ENCODE measurements at places on chromosomes 4 and X.

- no peak for DNase-seq
These were observed 222 bp downstream of the SMAD1 start for GRCh38 chr4:145481942-145482208.

DNA sequence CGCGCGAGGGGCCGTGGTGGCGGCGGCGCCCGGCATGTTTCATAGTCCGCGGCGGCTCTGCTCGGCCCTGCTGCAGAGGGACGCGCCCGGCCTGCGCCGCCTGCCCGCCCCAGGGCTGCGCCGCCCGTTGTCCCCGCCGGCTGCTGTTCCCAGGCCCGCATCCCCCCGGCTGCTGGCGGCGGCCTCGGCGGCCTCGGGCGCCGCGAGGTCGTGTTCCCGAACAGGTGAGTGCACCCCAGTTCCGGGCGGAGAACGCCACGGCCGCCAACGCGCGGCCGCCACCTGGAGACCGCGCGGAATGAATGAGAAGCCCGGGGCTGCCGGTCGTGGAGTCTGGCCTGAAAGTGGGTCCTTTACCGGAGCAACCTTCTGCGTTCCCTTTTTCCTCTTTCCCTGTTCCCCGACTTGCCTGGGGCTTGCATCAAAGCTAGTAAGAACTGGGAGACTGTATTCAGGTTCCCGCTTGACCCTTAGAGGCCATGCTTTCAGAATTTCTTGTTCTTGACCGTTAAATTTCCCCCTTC is 429 bp downstream of the NOCT start:
- DNase-seq, result no peak

DNA sequence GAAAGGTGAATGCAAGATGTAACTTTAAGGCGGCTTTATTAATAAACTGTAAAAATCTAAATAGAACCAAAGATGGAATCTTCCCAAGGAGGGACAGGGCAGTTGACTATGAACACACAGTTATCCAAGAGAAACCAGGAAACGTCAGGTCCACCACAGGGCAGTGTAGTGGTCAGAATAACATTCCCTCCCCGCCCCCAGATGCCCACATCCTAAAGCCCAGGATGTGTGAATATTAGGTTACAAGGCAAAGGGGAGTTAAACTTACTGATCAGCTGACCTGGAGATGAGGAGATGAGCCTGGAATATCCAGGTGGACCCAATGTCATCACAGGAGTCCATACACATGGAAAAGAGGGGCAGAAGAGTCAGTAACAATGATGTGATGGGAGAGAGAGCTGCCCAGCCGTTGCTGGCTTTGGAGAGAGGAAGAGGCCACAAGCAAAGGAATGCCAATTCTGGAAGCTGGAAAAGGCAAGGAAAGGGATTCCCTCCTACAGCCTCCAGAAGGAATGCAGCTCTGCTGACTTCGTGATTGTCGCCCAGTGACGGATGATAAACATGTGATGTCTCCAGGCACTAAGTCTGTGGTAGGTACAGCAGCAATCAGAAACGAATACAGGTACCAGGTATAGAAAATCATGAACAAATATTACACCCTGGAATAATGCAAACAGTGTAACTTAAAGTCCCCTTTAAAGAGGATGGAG is 5.2 kb downstream of the SH3KBP1 start:
- no peak for DNase-seq

GRCh38 chr4:149141391-149141790 is 674.3 kb downstream of the IQCM start:
- no peak for DNase-seq

GRCh38 chr4:130468340-130468739 is 1372.4 kb downstream of the C4orf33 start:
- no peak for DNase-seq

- DNase-seq, result no peak
These were observed 29.8 kb upstream of the TMEM150C start for GRCh38 chr4:82591592-82591991.

DNA sequence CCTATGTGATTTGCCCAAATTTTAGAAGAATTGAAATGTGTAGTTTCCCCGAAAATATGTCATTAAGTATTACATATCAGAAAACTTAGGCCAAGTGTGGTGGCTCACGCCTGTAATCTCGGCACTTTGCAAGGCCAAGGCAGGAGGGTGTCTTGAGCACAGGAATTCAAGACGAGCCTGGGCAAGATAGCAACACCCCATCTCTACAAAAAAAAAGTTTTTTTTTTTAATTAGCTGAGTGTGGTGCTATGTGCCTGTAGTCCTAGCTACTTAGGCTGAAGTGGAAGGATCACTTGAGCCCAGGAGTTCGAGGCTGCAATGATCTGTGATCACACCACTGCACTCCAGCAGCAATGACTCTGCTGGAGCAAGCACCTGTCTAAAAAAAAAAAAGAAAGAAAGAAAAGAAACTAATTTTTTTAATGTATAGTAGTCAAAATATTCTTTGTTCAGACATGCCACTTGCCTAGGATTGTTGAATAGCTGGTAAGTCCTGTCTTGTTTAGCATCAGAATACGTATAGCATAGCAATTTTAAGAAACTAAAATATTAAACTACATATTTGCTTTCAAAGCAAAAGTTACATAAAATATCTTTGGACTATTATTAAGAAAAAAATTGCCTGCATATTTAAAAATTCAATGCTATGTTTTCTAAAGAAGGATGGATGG is 40.1 kb upstream of the GAB1 start:
- no peak for DNase-seq

GRCh38 chrX:107787827-107788226 is 10.3 kb downstream of the NCBP2L start:
- no peak for DNase-seq

- DNase-seq, result no peak
These were observed 170.3 kb downstream of the MOSPD2 start for GRCh38 chrX:15043538-15043937.

- no peak for DNase-seq
These were observed 517.0 kb downstream of the ZIC3 start for GRCh38 chrX:138082896-138083295.

- DNase-seq, result no peak
These were observed 7.2 kb upstream of the DDX60L start for GRCh38 chr4:168487282-168488035.

DNA sequence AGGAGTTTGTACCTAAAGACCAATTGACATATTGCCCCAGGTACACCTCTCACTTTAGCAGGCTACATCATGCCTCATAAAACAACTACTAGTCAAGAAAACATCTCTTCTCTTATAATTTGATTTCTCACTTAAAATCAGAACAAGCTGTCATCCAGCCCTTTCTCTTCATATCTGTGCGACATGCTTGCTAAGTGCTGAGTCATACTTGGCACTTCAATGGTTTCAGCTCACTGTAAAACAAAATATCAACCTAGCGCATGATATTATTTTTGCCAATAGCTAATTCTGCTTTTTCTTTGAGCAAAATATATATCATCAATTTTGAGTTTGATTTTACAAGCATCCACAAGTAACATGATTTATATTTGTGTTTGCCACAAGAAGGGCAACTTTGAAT is 27.9 kb upstream of the FUNDC1 start:
- no peak for DNase-seq

DNA sequence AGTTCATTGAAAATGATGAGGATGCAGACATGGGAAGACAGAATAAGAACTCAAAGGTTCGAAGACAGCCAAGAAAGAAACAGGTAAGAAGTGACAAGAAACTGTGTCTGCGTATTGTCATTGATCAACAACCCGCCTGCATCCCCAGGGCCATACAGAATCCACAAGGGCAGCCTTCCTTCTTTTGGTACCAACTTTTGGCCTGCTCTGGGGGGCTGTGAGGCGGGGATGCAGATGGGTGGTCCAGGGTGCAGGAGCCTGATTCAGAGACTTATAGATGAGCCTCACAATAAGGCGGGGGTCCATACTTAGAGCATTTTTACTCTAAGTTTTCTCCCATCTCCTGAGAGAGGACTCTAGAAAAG is 9.0 kb downstream of the CC2D2A start:
- no peak for DNase-seq

DNA sequence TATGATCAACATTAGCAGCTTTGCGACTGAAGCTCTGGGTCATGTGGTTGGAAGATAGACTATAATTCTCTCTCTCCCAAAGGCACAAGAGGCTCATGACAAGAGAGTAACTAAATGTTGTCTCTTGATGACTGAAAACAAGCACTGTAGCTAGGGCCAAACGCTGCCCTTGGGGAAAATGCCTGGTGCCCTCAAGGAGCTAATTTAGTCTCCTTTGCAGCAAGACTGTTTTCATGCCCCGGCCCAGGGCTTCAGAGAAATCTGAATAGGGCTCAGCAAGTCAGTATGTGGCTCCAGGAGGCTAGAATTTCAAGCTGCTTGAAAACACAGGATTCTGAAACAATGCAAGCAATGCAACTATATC is 411.9 kb downstream of the GPAT3 start:
- no peak for DNase-seq

- DNase-seq, result no peak
These were observed 629.6 kb upstream of the HTR2C start for GRCh38 chrX:113954297-113954696.

GRCh38 chr4:25795566-25796454 is 67.0 kb downstream of the SEL1L3 start:
- no peak for DNase-seq

- DNase-seq, result no peak
These were observed 17.8 kb downstream of the JADE1 start for GRCh38 chr4:128827296-128827695.

GRCh38 chrX:112808651-112809195 is 31.9 kb downstream of the AMOT start:
- no peak for DNase-seq

GRCh38 chr4:158861766-158862165 is 92.9 kb downstream of the FNIP2 start:
- DNase-seq, result no peak

DNA sequence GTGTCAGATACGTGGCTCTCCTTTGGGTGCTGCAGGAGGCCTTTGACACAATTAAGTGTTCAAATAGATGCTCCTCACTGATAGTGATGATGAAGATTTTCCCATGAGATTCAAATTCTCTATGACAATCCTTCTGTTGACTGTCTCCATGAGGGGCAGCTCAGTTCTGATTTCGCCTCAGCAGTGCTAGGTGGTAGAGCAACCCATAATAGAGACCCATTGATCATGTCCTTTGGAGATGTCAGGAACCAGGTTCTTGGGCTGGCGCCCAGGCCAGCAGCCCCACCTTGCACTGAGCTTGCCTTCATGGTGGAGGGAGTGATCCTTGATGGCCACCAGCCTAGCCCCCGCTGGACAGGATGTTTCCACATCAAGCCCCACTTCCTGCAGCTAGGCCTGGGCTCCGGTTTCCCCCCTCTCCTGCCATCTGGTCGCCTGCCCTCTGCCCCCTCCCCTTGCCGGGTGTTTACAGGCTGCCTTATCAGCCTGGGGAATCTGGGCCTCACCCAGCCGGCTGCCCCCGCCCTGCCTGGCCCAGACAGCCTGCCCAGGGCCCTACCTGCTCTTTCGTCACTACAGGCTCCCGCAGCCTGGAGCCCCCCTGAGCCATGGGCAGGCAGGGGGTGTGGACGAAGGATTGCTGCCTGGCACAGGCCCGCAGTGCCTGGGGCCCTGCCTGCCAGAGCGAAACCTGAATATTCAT is 12.6 kb downstream of the ELF4 start:
- DNase-seq, result no peak

- DNase-seq, result no peak
These were observed 373 bp upstream of the INTS6L start for GRCh38 chrX:135520022-135520552.

- DNase-seq, result no peak
These were observed 119.2 kb downstream of the CORIN start for GRCh38 chr4:47718696-47719095.

DNA sequence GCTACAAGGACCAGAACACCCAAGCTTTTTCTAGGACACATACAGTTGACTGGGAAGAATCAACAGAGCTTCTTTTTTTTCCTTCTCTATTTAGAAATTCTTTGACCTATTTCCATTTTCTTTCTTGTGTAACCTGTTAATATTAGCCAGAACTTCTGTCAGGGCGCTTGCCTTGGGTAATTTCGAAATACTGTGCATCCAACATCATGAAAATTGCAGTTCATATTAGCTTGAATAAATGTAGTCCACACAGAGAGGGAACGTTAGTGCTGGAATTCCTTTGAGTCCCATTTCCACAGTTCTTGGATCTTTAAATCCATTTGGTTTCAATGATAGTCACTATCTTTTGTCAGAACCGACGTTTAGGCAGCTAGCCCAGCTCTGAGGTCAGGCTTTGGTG is 141.8 kb downstream of the MXRA5 start:
- DNase-seq, result no peak

DNA sequence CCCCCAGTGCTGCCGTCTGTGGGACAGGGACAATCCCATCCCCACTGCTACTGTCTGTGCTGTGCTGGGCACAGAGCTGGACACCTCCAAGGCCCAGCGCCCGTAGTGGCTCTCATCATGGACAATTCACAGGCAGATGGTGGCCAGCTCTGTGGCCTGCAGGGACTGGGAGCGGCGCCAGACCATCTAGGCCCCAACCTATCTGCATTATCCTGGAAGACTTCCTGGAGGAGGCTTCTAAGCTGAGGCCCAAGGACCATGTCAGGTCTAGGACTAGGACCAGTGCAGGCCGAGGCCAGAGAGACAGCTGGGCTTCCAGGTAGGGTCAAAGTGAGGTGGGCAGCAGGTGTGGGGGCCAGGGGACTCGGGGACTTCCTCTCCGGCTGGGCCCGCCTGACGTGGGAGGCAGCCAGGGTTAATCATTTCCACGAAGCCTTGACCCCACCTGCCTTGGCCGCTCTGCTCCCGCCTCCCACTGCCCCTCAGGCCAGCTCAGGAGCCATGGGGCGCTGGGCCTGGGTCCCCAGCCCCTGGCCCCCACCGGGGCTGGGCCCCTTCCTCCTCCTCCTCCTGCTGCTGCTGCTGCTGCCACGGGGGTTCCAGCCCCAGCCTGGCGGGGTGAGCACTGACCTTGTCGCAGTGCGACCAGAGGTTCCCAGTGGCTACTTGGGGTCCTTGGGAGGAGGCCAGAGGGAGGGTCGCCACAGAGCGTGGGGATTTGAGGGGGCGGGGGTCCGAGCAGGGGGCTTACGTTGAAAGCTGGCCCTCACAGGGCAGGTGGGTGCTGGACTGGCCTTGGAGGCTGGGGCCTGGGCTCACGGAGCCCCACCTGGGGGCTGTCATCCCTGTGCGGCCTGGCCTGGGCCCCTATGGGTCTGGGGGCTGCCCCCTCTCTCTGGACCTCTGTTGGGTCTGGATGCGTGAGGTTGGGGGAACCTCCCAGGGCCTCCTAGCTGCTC is at the start of gene HGFAC:
TSS of gene HGFAC (plus strand) at position 468 of the 959 bp plus-strand sequence. CDS start at position 502, 34 bp downstream.
- no peak for DNase-seq

- DNase-seq, result no peak
These were observed 49.0 kb downstream of the PDHA1 start for GRCh38 chrX:19392703-19393102.

- DNase-seq, result no peak
These were observed 94.2 kb downstream of the PJA1 start for GRCh38 chrX:69070949-69071650.

GRCh38 chrX:73765776-73766430 is 202.9 kb downstream of the CHIC1 start:
- DNase-seq, result no peak
